A549 (cell line): ENCODE measurements at places on chromosomes 7 and 10.
A peak's percentile ranks its signal among the peaks of the same experiment; 100 is the strongest.

- DNase-seq = no peak
These were observed 36.8 kb upstream of the R3HCC1L start for GRCh38 chr10:98097616-98098015.

DNA sequence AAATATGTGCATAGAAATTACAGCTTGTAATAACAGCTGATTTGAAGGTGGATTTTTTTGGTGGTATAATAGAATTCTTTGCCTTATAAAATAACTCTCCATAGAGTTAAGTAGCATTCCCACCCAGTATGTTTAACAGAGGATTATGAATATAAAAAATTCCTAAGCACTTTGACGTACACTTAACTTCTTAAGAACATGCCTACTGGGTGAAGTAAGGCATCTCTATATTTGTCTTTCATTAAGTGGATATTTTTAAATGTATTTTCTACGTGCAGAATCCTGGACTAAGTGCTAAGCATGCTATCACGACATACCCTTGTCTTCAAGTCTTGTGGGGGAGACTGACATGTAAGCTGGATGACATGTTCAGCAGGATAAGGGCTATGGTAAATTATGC lies 217.7 kb upstream of the BMPER start:
- no peak for DNase-seq

DNA sequence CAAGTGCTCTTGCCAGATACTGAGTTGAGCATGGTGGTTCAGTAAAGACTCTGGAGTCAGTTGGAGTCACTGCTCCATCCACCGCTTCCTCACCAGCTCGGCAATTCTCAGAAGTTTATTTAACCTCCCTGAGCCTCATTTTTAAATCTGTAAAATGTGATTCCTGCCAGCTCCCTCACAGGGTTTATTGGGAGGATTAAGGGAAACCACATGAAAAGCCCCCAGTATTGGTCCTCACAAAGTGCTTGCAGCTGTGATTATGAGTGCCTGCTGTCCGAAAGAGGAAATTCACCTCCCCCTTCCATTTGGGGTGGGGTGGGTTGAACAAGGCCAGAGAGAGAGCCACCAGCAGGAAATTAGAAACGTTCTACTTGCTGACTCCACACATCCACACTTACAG lies 99.0 kb downstream of the AOAH start:
- DNase-seq = no peak

DNA sequence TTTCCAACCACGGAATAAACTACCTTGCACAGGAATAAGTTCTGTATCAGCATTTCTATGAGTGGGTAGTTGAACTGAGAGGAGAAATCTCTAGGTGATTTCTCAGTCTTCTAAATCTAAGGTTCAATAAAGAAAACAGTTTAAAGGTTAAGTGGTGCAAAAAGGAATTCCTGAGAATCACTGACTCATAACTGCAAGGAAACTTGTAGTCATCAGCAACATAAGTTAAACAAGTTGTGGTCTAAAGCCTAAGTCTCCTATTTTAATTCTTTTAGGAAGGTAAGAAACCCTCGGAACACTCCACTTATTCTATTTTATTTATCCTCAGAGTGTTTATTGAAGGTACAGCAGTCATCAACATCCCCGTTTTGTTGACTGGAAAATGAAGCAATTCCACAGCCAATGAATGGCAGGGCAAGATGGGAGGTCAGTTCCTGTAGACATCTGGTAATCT lies 92.4 kb upstream of the PIK3CG start:
- peak; percentile 42 for DNase-seq

DNA sequence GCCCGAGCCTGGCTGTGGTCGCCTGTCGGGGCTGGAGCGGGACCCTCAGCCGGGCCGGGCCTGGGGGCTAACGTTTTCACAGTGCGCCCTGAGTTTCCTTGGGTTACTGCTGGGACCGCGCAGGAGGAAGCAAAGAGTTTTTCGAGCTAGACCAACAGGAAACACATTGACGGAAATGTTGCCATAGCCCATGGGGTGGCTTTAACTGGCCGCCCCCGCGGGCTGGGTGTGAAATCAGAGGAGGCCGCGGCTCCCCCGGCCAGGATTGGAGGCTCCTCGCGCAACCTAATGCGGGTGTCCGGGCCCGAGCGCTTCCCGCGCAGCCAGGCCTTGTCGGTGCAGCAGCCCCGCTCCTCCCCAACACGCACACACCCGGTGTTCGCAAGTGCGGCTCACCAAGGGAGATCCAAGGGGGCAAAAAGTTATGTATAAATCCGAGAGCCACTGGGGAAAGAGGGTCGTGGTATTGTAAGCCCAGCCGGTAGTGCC lies 1.9 kb downstream of the HHEX start:
- no peak for DNase-seq

DNA sequence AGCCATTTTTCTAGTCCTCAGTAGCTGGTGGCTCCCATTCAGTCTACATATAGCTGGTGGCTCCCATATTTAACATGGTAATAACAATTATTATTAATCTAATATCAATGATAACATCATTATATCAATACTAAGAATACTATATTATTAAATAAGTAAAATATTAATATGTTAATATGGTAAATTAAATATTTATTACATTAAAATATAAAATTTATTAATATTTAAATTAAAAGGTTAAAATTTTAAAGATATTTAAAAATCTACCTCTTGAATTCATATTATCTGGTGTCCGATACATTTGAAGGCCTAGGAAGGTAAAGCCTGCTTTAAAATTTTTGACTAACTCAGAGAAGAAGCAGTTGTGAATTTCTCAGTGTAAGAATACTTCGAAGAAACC lies 69.8 kb downstream of the SPAG6 start:
- no peak for DNase-seq

DNA sequence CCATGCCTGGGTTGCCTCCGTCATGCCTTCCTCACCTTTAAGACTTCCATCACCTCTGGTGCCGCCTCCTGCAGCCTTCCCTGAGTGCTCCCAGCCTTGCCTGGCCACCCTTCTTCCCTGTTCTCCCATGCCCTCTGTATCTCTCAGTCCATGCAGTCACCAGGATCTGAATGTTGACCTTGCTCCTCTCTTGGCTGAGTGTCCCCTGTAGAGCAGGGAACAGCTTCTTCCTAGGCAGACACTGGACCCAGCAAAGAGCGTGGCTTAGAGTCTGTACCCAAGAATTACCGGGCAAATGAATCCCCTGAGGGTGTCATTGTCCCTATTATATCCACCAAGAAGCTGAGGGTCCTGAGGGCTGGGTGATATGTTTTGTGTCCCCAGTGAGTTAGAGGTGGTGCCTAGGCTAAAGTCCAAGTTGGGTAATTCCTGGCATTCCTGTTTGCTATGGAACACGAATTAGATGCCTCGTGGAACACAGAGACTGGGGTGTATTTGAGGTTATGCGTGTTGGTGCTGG lies 505.6 kb downstream of the RPS24 start:
- no peak for DNase-seq

DNA sequence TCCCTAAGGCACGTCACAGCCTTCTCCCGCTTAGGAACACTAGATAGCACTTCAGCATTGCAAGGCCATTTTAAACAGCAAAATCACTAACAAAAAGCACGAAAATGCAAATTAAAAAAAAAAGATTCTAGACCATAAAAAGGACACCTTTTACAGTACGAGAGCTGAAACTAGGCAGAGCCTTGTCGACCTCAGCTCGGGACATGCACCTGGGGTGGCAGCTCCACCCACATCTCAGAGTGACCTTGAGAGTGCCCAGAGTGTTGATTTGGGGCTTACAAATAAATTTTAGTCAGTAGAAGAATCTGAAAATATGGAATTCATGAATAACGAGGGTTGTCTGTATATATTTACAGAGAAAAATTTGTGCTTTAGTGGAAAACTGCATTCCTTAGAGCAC lies 1.1 kb downstream of the MRPS24 start:
- DNase-seq = no peak

GRCh38 chr10:117927871-117928270 lies 118.9 kb downstream of the RAB11FIP2 start:
- DNase-seq = no peak

- peak; percentile 51 for DNase-seq
These were observed 9.2 kb downstream of the ITPRIP start for GRCh38 chr10:104328896-104329710.

DNA sequence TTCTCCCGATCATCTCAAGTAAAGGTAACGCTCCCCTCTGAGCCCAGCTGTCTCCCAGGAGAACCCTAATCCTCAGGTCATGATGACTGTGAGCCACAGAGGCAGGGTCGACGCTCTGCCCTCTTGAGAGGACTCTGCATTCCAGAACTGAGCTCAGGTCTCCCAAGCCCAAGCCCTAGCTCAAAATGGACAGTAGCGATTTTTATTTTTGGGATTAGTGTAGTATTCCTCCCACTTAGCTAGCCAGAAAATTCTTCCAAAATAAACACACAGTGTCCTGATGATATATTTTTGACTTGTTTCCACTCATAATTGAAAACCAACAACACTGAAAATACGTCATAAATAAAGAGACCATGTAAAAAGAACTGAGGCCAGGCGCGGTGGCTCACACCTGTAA lies 462.0 kb upstream of the MGMT start:
- no peak for DNase-seq

DNA sequence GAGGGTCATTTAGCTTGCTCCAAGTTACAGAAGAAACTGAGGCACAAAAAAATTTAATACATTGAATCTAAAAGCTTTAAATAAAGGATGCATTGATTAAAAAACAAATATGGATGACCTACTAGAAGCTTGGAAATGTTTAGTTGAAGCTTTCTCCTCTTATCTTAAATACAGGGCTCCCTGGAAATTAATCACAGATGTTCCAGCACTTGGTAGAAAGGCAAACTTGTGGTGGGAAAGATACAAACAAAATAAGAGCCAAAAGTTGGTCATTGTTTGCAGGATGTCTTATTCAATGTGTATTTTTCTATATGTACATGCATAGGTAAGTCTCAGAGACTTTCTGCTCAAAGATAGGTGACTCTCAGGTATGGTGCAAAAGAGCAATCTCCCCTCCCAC lies 40.7 kb upstream of the LYZL1 start:
- no peak for DNase-seq

GRCh38 chr10:51773681-51774080 lies 74.3 kb upstream of the CSTF2T start:
- no peak for DNase-seq

DNA sequence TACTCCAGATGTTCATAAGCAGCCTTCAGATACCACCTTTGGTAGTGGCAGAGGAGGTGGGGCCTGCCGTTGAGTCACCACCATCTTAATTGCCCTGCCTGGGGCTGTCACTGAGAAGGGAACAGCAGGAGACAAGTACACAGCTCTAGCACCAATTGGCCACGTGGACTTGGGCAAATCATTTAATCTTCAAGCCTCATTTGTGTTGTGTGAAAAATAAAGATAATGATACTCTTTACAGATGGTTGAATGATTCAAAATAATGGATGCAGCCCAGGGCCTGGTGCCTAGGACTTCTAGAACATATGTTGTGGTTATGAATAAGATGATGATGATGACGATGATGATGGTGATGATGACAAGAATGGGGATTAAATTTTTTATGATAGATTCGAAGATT lies 111.9 kb upstream of the ADAM12 start:
- no peak for DNase-seq

GRCh38 chr10:63716016-63716580 lies 194.9 kb downstream of the REEP3 start:
- no peak for DNase-seq

DNA sequence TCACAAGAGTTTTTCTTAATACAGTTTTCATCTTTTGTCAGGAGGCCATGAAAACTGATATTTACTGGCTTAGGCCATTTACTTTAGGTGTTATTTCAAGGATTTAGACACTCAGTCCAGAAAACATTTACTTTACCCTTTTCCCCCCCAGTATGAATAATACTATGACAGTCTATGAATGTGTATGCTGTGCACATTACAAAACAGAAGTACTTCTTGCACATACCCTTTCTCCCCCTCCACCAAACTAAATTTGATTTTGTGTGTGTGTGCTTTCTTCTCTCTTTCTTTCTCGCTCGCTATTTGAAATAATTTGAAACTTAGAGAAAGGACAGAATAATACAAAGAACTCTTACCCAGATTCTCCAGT lies 41.3 kb downstream of the RBM33 start:
- DNase-seq = no peak

DNA sequence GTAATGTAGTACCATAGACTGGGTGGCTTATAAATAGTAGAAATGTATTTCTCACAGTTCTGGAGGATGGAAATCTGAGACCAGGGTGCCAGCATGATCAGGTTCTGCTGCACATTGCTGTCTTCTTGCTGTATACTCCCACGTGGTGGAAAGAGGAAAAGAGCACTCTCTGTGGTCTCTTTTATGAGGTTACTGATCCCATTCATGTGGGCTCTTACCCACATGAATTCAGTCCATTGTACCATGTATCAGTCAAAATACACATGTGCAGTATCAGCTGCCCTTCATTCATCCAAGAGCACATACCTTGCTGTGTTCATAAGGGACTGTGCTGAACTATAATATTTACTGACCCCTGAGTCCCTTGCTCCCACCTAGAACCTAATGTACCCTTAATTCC lies 17.1 kb downstream of the PNLIPRP2 start:
- DNase-seq = no peak

GRCh38 chr10:123133541-123134342 lies 2.0 kb upstream of the HMX3 start:
- no peak for DNase-seq

- no peak for DNase-seq
These were observed 28.1 kb downstream of the HKDC1 start for GRCh38 chr10:69248117-69248730.

DNA sequence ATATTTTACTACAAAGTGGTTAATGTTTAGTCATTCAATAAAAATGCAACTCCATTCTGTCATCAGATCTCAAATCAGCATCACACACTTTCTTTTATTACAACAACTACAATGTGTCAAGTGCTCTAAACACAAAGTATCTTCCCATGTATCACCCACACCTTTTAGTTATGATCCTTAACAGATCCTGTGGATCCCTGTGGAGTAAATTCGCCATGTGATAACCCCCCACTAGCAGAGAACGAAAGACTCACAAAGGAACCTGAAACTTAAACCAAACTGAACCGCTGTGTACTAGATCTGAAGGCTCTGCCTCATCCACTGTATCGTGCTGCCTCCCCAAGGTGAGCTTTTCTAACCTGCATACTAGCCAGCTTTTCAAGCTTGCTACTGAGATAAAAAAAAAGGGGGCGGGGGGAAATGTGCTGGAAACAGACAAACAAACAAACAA lies 1.7 kb downstream of the DPY19L1 start:
- DNase-seq = peak; percentile 75

DNA sequence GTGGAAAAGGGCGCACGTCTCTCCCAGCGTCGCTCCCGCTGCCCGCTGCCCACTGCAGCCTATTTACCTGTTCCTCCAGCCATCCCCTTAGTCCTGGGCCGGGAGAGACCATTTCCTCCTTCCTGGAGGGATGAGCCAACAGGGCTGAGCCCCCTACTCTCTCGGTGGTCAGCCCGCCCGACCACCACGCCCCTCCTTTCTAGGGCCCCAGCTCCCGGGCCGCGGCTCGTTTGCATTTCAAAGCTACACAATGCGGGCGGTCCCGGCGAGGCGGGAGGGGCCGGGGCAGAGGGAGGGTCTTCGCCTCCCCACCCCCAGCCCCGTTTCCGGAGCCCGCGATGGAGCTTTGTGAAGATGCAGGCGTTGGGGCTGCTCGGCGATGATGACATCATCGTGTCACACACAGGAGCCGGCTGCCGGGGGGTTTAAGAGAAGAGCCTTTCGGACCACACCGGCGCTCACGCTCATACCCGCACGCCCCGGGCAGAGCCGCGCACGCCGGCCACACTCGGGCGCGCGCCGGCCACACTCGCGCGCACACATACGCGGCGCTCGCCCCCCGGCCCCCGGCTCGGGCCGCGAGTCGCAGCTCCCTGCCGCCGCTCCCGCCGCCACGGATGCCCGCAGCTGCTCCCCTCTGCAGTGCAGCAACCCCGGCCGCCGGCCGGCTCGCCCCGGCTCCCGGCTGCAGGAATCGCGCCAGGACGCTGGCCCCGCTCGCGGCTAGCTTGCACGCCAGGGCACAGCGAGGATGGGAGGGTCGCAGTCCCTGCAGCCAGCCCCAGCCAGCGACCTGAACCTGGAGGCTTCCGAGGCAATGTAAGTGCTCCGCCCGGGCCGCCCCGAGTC lies 107.7 kb upstream of the BTBD16 start:
- DNase-seq = no peak
